ENCODE measurements at places on chromosomes 13 and 19. TPM values are rescaled to one million over a fixed set of nuclear protein-coding genes. Genes with fewer than 3 reads are reported as not detected.
A peak's percentile ranks its signal among the peaks of the same experiment; 100 is the strongest.

DNA sequence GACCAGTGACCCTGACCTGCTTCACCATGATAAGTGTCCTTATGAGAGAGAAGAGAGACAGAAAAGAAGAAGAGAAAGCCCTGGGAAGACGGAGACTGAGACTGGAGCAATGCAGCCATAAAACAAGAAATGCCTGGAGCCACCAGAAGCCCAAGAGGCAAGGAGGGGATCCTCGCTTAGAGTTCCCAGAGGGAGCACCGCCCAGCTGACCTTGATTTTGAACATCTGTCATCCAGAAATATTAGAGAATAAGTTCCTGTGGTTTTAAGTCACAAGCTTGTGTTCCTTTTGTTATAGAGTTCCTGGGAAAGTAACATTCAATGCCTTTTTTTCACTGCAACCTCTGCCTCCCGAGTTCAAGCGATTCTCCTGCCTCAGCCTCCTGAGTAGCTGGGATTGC is 20.2 kb downstream of the CERS1 start:
- no peak for DNase-seq

- no peak for DNase-seq
Observed at GRCh38 chr13:34344816-34345215, 526.9 kb downstream of the RFC3 start.

GRCh38 chr19:43789029-43789428 is 8.3 kb upstream of the KCNN4 start:
- no peak for DNase-seq

DNA sequence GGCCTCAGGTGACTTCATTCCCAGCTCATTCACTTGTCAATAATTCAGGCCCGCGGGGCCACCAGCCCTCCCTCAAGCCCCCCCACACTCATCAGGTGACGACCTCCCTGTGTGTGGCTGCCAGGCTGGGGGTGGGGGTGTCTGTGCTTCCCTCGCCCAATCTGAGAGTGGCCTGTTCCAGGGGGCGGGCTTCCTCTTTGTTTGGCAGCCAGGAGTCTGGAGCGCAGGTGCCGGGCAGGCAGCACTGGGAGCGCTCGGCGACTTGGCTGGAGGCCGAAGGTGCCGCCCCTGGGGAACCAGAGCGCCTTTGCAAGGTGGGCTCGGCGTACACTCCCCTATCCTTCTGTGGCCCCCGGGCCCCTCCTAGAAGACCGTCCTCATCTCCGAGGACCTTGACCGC is 5.4 kb upstream of the ZNF98 start:
- DNase-seq, result no peak

- no peak for DNase-seq
Observed at GRCh38 chr13:112073245-112074138, 6.5 kb downstream of the SOX1 start.

GRCh38 chr13:52779103-52779502 is 39.5 kb upstream of the CNMD start:
- no peak for DNase-seq

TPRX1 gene
- total RNA-seq, result not detected

DNA sequence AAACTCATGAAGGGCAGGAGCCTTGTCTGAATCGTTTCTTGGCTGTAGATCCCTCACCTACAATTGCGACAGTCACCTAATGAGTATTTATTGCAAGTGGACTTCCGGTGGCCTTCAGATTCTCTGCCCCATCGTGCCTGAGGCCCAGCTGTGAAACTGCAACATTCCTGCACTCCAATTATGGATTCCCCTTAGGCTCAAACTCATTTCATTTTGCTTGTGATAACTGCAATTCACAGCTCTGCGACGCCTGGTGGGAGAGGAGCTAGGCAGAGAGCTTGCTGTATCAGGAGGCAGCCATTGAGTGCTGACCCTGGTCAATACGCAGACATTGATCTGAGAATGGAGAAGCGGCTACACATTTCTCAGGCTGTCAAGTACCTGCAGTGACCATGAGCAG is 59.0 kb downstream of the CCDC70 start:
- no peak for DNase-seq

ADAMTSL5 gene
- total RNA-seq, result not detected

- no peak for DNase-seq
Observed at GRCh38 chr13:33377825-33378224, 92.3 kb upstream of the STARD13 start.

GRCh38 chr19:16272945-16273344 is 51.7 kb upstream of the KLF2 start:
- DNase-seq, result peak; percentile 69
